ENCODE measurements at places on chromosomes 1 and 21.

GRCh38 chr1:156746406-156746727, 5.1 kb downstream of the HDGF start:
- DNase-seq = no peak

GRCh38 chr1:75172556-75172955, 38.4 kb downstream of the LHX8 start:
- DNase-seq = no peak

GRCh38 chr1:71630073-71630472, 549.2 kb upstream of the ZRANB2 start:
- no peak for DNase-seq

- no peak for DNase-seq
These were observed 156.2 kb downstream of the RHOU start for GRCh38 chr1:228891272-228892034.

GRCh38 chr1:159291424-159291823, 10.7 kb upstream of the FCER1A start:
- DNase-seq = no peak

- DNase-seq = no peak
These were observed 1173.6 kb downstream of the KCNT2 start for GRCh38 chr1:195434566-195435203.

DNA sequence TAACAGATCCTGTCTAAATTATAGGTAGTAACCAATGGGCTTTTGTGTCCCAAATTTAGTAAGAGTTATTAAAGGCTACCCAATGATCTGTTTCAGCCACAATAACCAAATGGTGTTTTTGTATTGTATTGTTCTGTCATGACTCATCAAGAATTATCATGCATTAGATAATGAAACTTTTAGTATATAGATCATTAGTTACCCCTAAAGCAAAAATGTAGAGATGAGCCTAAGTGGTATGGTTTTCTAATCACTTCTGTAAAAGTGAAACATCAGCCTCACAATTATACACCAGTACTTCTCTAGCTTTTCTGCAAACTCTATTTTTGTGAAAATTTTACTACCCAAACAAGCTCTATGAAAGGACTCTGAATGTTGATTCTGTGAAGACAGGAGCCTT, 71.4 kb downstream of the LRRC7 start:
- DNase-seq = no peak

DNA sequence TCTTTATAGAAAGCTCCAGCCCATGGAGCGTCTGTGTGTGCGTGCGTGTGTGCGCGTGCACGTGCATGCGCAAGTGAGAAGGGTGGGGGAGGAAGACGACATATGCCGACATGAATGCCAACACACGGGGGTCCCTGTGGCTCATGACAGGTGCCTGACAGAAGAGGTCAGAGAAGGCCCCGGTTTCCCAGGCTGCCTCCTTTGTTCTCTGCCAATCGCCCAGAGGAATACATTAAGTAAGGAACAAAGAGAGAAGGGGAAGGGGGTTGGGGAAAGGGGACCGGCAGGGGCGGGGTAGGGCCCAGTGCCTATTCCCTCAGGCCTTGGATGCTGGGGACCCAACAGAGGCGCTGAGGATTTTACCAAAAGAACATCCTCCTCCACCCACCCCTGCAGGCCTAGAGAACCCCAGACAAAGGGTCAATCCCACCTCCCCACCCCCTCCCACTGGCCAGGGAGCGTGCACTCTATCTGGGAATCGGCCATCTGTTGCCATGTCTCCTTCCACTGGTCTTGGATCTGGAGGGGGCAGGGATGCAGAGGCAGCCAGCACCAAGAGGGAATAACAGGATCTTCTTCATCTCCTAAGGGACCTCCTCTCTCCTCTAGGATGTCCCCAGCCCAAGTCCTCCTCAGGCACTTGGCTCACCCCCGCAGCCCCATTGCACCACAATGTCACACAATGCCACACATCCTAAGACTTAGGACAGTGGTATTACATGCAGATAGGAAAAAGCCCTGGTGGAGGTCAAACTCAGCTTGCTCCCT, 39.4 kb downstream of the PIK3C2B start:
- DNase-seq = no peak

GRCh38 chr1:36471830-36472641, 7.9 kb upstream of the MRPS15 start:
- no peak for DNase-seq

GRCh38 chr1:40058453-40059337, 18.2 kb downstream of the CAP1 start:
- no peak for DNase-seq

GRCh38 chr1:238264951-238265350, 374.2 kb upstream of the ZP4 start:
- DNase-seq = no peak

- DNase-seq = no peak
These were observed 5.8 kb upstream of the DDX59 start for GRCh38 chr1:200675588-200675852.

GRCh38 chr1:235073331-235073967, 55.2 kb downstream of the TOMM20 start:
- no peak for DNase-seq

GRCh38 chr21:40605094-40605493, 241.9 kb downstream of the DSCAM start:
- no peak for DNase-seq

GRCh38 chr21:44047996-44048560, 36.0 kb downstream of the TRAPPC10 start:
- DNase-seq = no peak

- no peak for DNase-seq
These were observed 474.3 kb upstream of the CAMK1G start for GRCh38 chr1:209109001-209109785.

DNA sequence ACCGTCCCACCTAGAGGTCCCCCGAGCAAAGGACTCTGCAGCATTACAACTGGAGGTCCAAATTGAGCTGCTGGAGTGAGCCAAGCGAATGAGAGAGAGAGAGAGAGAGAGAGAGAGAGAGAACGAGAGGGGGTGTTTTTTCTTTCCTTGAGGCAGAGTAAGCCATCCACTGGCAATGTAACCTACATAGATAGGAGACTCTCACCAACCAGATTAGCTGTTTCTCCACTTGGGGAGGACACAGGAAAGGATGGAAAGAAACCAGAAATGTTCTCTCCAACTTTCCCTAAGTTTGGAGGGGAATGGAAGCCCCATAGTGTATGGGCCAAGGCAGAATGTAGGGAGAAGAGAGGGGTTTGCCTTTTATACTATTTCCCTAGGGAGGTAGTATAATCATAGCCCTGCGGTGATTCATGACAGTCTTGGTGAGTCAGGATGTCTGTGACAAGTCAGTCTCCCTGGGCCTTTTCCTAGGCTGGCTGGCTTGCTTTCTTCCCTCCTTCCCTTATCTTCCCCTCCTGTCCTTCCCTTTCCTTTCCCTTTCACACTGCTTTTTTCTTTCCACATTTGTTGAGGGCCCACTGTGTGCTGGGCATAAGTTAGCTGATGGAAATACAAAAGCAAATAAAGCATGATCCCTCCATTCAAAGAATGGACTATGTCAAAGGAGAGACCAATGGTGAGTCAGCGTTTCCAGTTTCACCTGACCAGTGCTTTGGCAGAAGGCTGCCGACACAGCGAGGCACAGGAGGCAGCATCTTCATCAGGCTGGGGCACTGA, 7.1 kb downstream of the FNDC7 start:
- DNase-seq = no peak

DNA sequence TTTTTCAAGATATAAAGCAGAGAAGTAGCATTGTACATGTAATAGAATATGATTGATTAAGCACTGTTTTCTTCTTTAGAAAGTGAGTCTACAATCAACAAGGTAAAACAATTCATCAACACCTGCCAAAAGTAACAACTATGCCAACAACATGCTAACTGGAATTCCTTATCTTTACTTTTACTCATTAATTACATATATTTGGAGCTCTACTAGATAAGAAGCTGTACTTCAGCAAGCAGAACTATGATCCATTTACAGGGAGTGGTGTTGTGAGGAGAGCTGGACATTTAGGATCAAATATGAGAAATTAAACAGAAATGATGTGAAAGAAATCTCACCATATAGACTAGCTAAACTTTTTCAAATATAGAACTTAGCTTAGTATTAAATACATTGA, 51.0 kb downstream of the RGS2 start:
- DNase-seq = no peak

DNA sequence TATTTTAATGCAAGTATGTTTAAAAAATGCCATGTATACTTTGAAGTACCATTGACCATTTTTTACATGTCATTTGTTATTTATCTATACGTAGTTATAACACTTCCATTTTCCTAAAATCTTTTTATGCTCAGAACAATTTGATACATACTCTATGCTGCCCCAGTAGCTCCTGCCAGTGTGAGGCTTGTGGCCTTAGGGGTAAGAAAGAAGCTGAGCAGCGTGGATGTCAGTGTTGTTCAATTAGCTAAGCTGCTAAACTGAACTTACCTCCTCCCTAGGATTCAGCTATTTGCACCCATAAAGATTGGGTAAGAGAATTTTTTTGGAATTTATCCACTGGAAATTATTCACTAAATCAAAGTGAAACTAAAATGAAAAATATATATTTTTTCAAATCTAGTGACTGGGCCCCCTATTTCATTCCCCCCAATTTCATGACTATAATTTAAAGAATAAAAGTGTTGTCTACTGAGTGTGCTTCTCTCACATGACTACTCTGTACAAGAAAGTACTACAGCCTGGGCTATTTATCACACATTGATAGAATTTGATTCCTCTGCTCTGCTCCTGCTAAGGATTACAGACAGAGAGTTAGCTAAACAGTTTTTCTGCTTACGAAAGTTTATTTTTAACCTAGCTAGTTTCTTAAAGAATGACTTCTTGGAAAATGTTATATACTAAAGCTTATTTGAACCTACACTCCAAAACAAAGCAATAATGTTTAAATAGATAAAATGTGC, 1030.3 kb upstream of the ADGRL4 start:
- DNase-seq = no peak

DNA sequence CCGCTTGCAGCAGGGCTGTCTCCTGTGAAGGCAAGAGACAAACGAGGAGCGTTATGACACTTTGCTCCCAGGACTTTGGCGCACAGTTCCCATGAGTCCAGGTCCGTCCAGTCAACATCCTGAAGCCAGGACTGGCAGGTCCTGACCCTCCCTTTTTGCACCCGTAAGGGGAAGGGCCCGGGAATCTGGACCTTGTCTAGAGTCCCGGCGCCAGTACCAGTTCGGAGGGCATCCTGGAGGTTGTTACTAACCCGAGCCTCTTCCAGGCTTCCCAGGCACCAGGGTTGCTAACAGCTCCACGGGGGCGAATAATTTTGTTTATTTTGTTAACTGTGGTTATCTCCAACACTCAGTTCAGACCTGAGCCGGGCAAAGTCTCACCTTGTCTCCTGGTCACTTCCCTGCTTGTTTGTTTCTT, 682 bp upstream of the RWDD3 start:
- no peak for DNase-seq

GRCh38 chr1:244730153-244730933, 77.4 kb downstream of the DESI2 start:
- no peak for DNase-seq

GRCh38 chr1:65412256-65412983, 8.0 kb upstream of the LEPR start:
- DNase-seq = no peak

GRCh38 chr1:162840250-162840839, 20.6 kb downstream of the CCDC190 start:
- no peak for DNase-seq

DNA sequence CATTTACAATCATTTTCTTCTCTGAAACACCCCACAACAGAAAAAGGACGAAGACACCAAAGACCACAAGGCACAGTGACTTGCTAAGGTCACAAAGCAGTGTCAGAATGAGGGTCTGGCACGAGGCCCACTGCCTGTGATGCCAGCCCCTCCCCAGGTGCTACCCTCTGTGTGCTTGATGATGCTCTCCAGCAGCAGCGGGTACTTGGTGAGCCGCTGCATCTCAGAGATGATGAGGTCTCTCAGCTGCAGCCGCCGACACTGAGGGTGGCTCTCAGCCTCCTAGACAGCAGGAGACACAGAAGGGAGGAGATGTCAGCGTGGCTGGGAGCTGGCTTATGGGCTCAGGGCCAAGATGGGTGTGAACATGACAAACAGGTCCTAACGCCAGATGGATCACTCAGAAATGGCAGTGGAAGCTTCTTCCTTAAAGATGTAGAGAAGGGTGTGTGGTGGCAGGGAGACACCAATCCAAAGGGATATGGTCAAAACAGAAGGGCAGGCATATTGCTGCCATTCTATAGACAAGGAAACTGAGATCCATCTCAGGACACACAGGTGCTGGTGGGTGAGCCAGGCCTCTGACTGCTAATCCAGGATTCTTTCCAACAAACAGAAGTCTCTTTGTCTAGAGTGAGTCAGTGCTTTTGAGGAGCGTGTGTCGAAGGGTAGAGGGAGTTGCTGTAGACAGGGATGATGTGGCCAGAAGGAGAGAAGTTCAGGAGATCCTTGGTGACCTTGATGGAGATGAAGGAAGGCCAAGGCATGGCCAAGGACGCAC, 25.6 kb downstream of the LRRC71 start:
- no peak for DNase-seq

DNA sequence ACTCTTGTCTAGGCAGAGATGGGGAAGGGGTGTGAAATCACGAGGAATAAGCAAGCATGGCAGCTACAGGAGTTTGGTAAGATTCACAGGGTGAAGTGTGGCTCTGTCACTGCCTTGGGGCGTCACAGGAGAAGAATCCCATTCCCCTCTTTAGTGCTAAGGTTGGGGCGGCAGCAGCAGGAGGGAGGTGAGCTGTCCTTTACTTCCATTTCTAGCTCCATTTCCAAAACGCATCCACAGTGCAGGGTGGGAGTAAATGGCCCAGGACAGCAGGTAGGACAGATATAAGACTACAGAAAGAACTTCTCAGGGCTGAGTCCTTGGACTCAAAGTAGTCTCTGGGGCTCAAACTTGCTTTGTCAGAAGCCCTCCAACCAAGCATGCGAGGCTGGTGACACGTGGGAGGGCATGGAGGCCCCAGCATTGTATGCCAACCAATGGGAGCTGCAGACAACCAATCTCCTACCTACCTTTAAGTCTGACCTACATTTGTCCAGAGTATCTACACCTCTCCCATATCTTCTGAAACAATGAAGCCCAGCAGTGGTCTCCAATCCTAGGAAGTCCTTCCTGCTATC, 8.5 kb downstream of the MEF2D start:
- DNase-seq = no peak

GRCh38 chr21:39220150-39220549, 36.9 kb upstream of the PSMG1 start:
- DNase-seq = no peak

DNA sequence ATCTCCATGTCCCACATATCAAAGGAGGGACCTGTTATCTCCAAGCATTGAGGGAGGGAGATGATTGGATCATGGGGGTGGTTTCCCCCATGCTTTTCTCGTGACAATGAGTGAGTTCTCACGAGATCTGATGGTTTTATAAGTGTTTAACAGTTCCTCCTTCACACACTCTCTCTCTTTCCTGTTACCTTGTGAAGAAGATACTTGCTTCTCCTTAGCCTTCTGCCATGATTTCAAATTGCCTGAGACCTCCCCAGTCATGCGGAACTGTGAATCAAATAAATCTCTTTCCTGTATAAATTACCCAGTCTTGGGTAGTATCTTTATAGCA, 91.6 kb downstream of the DDAH1 start:
- no peak for DNase-seq

- DNase-seq = no peak
These were observed 66.8 kb upstream of the RGS7 start for GRCh38 chr1:241423541-241424479.

GRCh38 chr1:29687601-29688244, 451.4 kb downstream of the PTPRU start:
- no peak for DNase-seq

- DNase-seq = no peak
These were observed 613.7 kb upstream of the B3GALT2 start for GRCh38 chr1:193799948-193800690.

- no peak for DNase-seq
These were observed 240.3 kb downstream of the LMX1A start for GRCh38 chr1:165116171-165116570.

GRCh38 chr1:106921186-106921585, 135.3 kb upstream of the PRMT6 start:
- no peak for DNase-seq
